Thymus (tissue), 14 donors: ENCODE measurements at places on chromosomes 3 and 15. TPM values are rescaled to one million over a fixed set of nuclear protein-coding genes. Genes with fewer than 3 reads are reported as not detected.

DNA sequence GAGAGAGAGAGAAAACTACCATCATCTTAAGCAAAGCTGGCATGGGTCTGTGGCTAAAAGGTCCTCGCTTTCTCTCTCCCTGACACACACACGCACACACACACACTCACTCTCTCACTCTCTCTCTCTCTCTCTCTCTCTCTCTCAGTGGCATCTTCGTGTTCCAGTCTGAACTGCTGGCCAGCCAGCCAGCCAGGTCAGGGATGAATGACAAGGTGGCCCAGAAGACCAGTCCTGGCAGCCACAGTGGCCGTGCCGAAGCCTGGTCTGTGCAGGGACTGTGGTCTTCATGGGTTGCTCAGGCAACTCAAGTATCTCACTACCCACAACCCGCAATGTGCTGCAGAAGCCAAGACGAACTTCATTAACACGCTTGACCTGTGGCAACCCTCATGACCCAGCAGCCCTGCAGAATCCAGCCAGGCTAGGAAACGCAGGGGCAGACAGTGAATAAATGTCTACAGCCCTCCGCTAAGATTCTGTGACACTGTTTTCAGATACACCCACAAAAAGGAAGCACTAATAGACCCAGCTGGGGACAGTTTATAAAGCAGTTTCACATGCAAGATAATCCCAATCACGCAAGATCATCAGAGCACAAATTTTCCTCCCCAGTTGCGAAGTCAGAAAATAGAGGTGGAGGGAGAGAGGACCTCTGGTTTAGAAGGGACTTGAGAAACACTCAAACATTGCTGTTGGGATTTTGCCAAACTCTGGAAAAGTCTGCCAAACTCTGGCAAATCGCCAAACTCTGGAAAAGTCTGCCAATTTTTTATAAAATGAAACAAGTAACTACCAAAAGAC is 66.4 kb downstream of the XXYLT1 start:
- no peak for DNase-seq

The SRGAP3 gene
- total RNA-seq: 4.4 TPM

- DNase-seq: no peak
Observed at GRCh38 chr3:197317250-197317963, 19.0 kb upstream of the DLG1 start.

DNA sequence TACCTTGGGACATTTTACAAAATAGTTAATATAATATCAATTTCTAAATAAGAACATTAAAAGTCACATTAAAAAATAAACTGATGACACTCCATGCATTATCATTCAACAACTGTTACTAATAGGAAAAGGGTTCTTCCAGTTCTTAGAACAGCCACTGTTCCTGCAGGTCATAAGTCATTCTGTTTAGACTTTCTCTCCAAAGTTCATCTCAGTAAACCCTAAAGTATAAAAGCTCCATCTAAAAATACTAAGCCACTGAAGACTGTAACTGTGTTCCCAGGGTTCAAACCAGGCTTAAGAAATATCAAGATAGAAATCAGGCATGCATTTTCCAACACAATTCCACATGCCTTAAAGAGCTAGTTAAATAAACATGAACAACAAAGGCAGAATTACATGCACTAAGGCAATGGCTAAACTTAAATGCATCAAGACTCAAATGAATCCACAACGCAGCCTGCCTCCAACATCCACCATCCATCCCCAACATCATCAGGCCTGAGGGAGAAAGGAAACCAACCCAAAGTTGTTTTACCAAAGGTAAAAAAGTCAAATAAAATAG is 46.2 kb downstream of the DMXL2 start:
- no peak for DNase-seq

The ENTPD3 gene
- 1.0 TPM for total RNA-seq

The WDR49 gene
- total RNA-seq: 0.90 TPM

DNA sequence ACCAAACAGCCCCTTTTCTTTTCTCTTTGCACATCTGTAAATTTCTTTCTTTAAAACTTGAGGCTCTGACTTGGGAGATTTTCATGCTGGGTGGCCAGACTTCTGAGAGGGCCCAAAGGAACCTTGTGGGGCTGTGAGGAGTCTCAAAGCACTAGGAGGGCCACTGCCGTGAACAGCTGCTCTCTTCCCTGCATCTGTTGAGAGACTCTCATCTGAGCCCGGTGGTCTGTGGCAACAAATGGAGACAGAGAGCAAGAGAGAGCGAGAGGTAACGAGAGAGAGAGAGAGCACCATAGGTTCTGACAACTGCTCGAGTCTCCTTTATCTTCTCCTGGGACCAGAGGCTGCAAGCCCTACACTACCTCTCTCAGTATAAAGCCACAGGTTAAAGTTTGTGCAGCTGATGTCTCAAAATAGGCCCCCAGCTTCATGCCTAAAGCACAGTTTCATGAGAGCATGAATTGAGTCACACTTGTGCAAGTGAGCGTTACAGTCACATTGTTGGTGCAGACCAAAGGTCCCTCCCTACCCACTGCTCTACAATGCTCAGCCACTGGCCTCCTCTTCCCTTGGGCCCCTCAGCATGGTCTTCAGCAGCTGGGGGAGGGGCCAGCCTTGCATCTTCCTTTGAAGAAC is 60.7 kb downstream of the ZNF621 start:
- DNase-seq: no peak

GRCh38 chr3:98574132-98574531 is 19.3 kb downstream of the CPOX start:
- DNase-seq: no peak

DNA sequence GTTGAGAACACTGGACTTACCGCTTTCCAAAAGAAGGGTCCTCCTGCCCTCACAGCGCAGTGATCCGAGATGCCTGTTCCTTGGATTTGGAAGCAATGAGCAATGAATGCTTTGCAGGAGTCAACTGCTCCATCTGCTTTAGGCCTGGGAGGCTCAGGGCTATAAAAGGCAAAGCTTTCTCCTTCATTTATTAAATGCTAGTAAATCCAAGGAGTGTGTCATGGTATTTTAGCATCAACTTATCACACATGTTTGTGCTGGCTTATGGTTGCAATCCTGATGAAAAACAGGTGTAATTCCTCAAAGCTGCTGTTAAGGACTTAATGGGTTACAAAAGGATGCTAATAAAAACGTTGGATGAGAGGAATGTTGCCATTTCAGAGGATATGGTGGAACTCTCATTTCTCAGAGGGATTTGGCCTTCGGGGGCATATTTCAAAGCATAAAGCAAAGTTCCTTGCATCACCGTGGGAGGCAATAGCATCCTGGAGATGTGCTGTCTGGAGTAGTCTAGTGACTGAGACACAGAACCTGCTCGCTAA is 158.5 kb upstream of the TPM1 start:
- no peak for DNase-seq

The FETUB gene
- total RNA-seq: 0.09 TPM
